Panc1 (cell line): ENCODE measurements at places on chromosomes 4 and X. TPM values are rescaled to one million over a fixed set of nuclear protein-coding genes. Genes with fewer than 3 reads are reported as not detected.

GRCh38 chr4:795726-796119, 30.2 kb downstream of the CPLX1 start:
- H3K36me3 ChIP-seq: no peaks in the 10 kb centered on the region
- H3K27me3 ChIP-seq: no peaks in the 10 kb centered on the region
- H3K4me1 ChIP-seq: peaks cover 11% of the 10 kb centered on the region
- DNase-seq: no peak
- no peak overlapping the region for H3K27ac ChIP-seq
- no peak overlapping the region for H3K4me3 ChIP-seq

Gene COMMD8
- total RNA-seq: 22.0 TPM

Gene TACR3
- 0.08 TPM for total RNA-seq

GRCh38 chr4:6008092-6008551, 10.1 kb downstream of the C4orf50 start:
- H3K4me3 ChIP-seq: no peak overlapping the region
- H3K36me3 ChIP-seq: no peaks in the 10 kb centered on the region
- no peak for DNase-seq
- H3K27ac ChIP-seq: no peak overlapping the region
- H3K27me3 ChIP-seq: no peaks in the 10 kb centered on the region; the same call in 1 of the 2 replicates

DNA sequence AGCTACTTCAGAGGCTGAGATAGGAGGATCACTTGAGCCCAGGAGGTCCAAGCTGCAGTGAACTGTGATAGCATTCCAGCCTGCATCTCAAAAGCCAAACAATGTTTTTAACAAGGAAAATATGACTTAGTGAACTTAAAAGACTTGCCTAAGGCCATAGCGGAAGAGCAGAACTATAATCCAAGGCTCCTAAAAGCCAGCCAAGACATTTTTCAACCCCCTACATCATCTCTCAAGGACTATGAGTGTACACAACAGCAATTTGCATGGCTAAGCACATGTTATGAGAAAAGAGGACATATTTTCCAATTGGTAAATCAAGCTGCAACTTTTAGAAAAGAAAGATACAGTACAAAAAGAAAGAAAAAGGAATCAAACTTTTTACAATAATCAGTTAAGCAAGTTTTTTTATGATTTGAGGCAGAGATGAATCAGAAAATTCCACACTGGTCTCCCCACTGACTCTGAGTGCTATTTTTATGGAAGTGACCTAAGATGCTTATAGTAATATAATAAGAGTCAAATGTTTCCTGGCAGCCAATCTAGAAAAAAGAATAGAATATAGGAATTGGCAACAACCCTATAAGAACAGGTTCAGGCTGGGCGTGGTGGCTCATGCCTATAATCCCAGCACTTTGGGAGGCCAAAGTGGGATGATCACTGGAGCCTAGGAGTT, 9.8 kb upstream of the ACOT9 start:
- no peak for DNase-seq
- H3K27me3 ChIP-seq: no peaks in the 10 kb centered on the region

GRCh38 chrX:155841232-155841631, 39.9 kb upstream of the VAMP7 start:
- 0 out of 2 replicates have a peak, but pooled peaks cover 4% of the 10 kb centered on the region for H3K27me3 ChIP-seq
- no peaks in the 10 kb centered on the region for H3K4me1 ChIP-seq
- DNase-seq: no peak
- H3K36me3 ChIP-seq: no peaks in the 10 kb centered on the region
- H3K4me3 ChIP-seq: no peak overlapping the region

DNA sequence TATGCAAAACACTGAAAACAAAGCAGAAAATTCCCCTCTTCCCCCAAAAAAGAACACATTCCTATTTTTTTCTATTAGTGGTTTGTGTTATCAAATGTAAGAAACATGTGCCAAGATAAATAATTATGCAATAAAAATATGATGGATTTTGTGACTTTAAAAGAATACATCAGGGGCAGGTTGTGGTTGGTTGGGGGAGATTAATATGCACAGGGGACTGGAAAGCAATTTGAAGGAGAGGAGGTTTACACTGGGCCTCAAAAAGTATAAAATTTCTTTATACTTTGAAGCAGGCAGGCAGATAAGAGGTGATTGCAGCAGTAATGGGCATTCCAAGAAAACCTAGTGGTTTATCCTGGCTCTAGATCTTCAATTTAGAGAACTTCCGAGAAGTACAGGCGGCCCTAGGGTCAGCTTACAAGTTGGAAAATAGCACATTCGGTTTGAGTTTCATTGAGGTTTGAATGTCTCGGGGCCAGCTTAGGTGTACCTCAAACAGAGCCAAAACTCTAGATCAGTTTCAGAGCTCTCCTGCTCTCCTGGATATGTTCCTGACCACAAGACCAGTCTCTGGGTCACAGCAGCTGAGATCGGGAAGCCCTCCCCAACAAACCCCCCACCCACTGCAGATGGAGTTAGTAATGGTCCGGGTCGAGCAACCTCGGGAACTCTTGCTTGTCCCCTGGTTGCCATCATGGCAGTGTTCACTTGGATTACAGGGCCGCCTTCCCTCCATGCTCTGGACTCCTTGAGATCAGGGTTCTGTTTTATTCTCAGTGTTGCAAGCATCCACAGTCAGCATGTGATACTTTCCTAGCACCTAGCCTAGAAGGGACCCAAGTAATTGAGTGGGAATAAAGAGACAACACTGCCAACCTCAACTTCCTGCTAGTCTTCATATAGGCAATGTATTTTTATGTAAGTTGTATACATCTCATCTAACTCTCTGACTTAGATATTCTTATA, 112.1 kb upstream of the DDIT4L start:
- no peaks in the 10 kb centered on the region for H3K4me1 ChIP-seq
- no peak overlapping the region for H3K4me3 ChIP-seq
- H3K27ac ChIP-seq: no peak overlapping the region
- H3K27me3 ChIP-seq: no peaks in the 10 kb centered on the region

Gene SRPX2
- 1.2 TPM for total RNA-seq

DNA sequence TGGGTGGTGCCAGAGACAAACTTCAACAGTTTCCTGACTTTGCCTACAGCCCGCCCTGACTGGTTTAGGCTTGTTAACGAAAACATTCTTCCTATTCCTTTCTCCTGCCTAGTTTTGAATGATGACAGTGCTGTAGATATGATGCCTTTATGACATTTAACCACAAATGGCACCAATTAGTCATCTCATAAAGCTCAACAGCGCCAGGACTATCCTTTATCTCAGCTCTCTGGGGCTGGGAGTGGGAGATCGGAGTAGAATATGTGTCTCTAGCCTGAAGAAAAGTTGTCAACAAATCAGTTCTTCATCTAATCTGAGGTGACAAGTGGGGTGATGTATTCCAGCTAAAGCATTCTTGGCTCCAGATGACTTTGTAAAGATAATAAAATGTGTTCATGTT, 64.6 kb upstream of the SH3RF1 start:
- DNase-seq: no peak
- no peak overlapping the region for H3K4me3 ChIP-seq
- H3K4me1 ChIP-seq: no peaks in the 10 kb centered on the region
- no peaks in the 10 kb centered on the region for H3K36me3 ChIP-seq

DNA sequence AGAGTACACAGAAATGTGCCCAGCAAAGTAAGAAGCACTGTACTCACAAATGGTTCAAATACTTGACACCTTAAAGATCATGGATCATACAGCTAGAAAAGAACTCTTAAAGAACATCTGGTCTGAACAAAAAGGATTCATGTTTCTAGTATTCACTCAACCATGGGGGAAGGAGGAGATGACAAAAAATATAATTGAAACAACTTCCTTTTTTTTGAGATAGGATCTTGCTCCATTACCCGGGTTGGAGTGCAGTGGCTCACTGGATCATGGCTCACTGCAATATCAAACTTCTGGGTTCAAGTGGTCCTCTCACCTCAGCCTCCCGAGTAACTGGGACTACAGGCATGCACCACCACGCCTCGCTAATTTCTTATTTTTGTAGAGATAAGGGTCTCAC, 6.0 kb downstream of the DHX15 start:
- no peak for DNase-seq
- no peak overlapping the region for H3K4me3 ChIP-seq
- peaks cover 18% of the 10 kb centered on the region for H3K36me3 ChIP-seq
- H3K4me1 ChIP-seq: peaks cover 17% of the 10 kb centered on the region
- no peak overlapping the region for H3K27ac ChIP-seq

- no peak overlapping the region for H3K27ac ChIP-seq
- DNase-seq: no peak
- H3K4me3 ChIP-seq: no peak overlapping the region
- no peaks in the 10 kb centered on the region for H3K4me1 ChIP-seq
- H3K27me3 ChIP-seq: no peaks in the 10 kb centered on the region
- no peaks in the 10 kb centered on the region for H3K36me3 ChIP-seq
Measured at GRCh38 chr4:95850161-95850560, 10.3 kb downstream of the PDHA2 start.

Gene HAND2
- 0.31 TPM for total RNA-seq

DNA sequence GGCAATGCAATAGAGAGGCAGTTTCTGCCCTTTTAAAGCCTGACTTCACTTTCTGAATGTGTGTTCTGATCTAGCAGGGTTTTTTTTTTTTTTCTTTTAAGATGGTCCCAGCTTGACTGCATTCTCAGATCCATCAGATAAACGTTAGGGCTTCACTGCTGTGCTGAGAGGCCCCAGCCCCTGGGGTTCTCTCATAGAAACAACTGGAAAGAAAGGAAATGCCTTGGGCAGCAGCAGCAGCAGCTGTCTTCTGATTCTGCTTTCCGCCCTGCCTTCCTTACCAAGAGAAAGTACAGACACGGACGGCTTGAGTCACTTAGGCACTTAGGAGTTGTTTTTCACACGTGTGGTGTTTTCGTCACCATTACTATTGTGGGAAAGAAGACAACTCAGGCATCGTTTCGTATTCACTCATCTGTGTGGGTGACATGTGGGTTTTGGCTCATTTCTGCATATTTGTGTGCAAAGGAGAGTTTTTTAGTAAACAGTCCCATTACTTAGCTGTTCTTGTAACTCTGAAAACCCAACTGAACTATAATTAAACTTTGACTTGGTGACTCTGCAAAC, 172.0 kb downstream of the PTTG2 start:
- no peak for DNase-seq
- H3K4me1 ChIP-seq: no peaks in the 10 kb centered on the region
- no peak overlapping the region for H3K4me3 ChIP-seq
- no peaks in the 10 kb centered on the region for H3K36me3 ChIP-seq

Gene PTPN13
- total RNA-seq: 12.5 TPM

Gene RIBC1
- 1.1 TPM for total RNA-seq

Gene USP26
- total RNA-seq: not detected

DNA sequence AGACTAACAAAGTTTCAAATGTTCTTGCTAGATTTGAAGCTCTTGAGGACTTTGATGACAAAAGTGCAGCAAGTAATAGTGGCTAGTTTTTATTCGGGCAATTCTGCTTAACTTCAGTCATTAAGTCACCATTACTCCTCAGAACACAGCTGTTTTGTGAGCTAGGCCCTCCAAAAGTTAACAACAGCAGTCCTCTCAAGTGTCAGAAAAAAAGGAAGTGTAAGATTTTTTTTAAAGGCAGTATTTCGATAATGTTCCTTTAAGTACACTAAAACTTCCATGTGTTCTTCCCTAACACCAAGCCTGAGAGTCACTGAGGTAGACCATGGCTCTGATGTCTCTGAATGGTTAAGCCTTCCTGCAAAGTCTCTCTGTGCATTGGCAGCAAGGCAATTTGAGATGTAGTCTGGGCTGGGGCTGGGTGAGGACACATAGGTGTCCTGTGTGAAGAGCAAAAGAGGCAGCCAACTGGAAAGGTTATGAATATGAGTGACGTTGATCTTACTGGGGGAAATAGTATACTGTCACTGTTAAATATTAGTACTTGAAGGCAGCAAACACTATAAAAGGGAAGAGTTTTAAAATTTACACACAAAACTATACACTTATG, 174.0 kb upstream of the MAP3K15 start:
- H3K4me1 ChIP-seq: no peaks in the 10 kb centered on the region
- no peak overlapping the region for H3K27ac ChIP-seq
- no peak for DNase-seq
- no peaks in the 10 kb centered on the region; the same call in 1 of the 2 replicates for H3K36me3 ChIP-seq
- no peaks in the 10 kb centered on the region for H3K27me3 ChIP-seq

- H3K36me3 ChIP-seq: no peaks in the 10 kb centered on the region
- no peaks in the 10 kb centered on the region for H3K27me3 ChIP-seq
- DNase-seq: no peak
- no peak overlapping the region for H3K4me3 ChIP-seq
Measured at GRCh38 chr4:182843808-182844325, 73.3 kb downstream of the DCTD start.

DNA sequence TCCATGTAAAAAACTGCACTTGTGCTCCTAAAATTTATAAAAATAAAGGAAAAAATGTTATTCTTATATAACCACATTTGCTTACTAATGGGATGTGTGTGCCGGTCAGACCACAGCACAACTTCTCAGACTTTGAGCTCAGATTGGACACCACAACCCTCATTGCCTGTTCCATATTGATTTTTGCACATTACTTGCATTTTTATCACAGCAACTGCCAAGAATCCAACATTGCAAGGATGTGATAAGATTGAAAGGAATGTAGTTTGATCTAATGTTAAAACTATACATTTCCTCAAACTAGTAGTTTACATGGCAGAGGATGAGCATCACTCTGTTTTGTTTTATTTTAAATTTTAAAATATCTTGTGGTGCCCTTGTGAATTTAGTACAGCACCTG, 227.8 kb downstream of the KDR start:
- no peaks in the 10 kb centered on the region for H3K27me3 ChIP-seq
- no peaks in the 10 kb centered on the region for H3K36me3 ChIP-seq
- H3K27ac ChIP-seq: no peak overlapping the region
- H3K4me3 ChIP-seq: no peak overlapping the region

DNA sequence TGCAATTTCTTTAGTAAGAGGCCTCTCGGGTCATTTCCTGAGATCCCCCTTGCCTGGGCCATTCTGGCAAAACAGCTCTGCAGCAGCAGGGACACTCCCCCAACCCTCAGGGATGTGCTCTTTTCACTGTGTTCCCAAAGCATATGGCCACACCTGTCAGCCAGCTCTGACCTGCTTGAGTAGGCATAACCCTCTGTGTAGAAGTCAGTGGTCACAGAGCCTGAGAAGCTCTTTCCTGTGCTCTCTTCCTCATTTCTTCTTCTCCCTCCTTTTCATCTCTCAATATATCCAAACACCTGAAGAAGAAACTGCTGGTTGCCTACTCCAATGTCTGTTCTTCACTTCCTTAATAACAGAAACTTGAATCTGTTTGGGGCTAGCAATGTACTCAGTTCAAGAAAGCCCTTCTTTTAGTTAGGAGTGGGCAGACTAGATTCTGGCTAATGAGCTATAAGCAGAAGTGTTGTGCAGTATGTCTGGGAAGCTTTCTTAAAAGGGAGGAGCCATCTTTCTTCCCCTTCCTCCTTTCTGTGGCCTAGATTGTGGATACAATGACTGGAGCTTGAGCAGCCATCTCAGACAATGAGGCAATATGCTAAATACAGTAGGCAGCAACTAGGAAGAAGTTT, 73.3 kb downstream of the PRPS1 start:
- no peaks in the 10 kb centered on the region; the same call in 1 of the 2 replicates for H3K27me3 ChIP-seq
- no peak overlapping the region for H3K27ac ChIP-seq
- H3K4me3 ChIP-seq: no peak overlapping the region
- DNase-seq: no peak
- H3K36me3 ChIP-seq: no peaks in the 10 kb centered on the region

DNA sequence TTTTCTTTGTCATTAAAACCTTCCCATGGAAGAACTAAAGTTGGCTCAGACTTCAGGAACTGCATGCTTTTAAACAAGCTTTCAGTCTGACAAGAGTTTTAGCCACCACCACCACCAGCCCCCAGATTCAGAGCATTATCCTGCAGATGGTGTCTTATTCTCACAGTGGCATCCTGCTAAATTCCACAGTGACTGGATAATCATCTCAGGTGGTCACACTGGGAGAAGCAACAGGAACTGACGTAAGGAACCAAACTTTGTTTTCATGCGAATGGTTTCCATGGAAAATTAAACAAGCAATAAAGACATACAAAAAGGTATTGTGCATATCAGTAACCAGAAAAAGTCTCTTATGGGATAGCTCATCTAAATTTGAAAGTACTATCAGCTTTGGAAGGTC, 370.7 kb downstream of the FBXW7 start:
- no peaks in the 10 kb centered on the region for H3K27me3 ChIP-seq
- no peak for DNase-seq
- H3K27ac ChIP-seq: no peak overlapping the region
- no peak overlapping the region for H3K4me3 ChIP-seq

Gene P2RY10
- not detected for total RNA-seq
